ENCODE measurements at places on chromosomes 5 and 9.

DNA sequence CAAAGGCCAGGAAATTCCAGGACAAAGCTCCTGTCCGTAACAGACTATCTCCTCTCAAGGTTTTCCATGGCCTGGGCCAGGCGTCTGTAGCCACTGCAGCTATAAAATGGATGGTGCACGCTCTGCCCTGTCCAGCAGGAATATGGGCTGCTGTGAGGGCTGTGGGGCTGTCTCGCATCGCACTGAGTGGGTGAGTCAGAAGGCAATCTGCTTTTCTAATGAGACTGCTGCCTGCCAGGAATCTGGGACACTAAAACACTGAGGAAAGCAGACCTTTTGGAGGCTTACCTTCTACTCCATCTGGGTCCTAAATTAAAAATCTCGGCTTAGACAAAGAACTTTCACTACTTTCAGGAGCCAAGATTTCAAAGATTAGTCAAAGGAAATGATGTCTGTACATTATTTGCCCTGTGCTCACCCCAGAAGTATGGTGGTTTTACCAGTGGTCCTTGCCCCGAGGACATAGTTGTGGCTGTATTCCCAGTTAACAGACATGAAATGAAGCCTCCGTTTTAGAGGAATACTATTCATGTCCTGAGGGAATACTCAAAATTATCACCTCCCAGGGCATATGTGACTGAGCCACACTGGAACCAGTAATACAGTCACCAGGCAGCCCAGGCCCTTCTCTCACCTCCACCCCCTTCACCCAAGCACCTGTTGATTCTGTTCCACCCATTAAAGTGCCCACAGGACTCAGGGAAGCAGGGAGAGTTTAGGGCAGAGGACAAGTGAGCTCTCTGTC is 56.4 kb downstream of the PFDN1 start:
- no peak for DNase-seq

DNA sequence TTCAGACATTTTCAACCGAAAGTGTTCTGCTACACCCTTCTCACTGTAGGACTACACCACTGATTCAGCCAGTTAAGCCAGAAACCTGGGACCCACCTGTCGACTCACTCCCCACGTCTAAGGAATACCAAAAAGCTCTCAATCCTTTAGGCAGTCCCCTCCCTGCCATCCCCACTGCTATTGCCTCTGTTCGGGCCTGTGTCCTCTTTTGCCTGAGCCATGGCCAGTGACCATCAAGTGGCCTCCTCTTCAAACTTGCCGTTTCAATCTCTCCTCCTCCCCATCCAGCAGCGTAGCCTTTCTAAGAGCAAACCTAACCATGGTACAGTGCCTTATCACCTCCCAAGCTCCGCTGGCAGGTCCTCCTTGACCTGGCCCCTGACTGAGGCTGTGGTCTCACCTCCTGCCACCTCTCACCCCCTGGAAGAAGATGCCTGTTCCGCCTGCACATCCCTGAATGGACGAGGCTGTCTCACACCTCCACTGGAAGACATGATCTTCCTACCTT is 64.1 kb downstream of the GALNT12 start:
- DNase-seq: no peak

DNA sequence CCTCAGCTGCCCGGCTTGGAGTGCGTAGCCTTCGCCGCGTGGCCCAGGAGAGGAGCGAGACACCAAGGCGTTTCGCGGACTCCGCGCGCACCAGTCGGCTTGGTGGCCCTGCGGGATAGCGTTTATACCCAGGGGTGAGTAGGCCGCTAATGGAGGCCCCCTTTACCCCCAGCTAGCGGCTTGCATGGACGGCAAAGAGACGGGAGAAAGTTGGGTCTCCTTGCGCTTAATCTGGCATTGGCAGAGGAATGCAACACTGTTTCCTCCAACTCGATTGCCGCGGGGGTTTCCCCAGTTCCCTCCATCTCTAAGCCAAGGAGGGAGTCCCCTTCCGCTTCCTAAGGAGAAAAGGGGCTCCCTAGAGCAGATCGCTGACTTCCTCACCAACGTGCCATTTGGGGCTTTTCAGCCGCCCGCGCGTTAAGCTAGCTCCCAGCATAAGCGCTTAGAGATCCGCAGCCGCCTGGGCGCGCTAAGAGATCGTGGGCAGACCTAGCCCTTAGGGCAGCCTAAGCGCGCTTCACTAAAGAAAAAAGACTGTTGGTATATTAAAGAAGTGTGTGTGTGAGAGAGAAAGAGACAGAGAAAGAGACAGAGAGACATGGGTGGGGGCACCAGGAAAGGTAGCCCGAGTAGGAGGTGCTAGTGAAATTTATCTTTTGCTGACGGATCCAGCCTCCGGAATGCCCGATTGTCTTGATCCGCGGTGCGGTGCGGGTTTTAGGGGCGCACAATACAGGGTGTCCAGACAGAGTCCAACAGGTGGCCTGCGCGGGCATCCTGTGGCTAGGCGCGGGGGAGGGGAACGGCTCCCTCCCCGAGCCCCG is 597.9 kb upstream of the SGCD start:
- DNase-seq: no peak

GRCh38 chr5:16794269-16794913 is 141.7 kb downstream of the MYO10 start:
- DNase-seq: no peak

DNA sequence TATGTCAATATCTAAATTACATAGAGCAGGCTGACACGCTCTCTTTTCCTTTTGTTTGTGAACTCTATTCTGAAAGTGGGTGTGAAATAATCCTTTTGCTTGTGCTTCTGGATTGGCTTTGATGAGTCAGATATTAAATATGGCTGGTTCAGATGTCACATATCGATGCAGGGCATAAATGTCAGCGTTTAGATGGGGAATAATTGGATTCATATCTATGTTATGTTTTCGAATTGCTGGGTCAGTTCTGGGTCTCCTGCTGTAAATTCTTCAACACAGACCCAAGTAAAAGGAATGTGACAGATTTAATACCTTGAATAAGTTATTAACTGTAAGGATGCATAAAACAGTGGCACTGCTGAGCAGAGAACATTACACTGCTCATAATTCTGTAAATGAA is 118.7 kb upstream of the SNX2 start:
- DNase-seq: no peak

DNA sequence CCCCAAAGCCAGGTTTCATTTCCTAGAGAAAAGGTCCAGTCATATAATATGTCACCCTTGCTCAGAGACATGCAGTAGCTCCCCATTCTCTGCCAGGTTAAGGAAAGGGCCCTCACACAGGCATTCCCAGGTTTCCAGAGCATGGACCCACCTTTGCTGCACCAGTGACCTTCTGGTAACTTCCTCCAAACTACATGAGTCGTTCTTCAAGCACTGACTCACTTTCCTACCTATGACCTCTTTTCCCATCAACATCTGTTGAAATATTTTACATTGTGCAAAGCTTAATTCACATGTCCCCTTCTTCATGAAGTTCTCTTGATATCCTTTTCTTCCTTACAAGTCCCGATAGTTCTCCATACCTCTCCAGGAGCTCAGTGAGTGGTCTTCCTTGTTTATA is 25.9 kb downstream of the SH3TC2 start:
- DNase-seq: no peak

- no peak for DNase-seq
These were observed 45.0 kb upstream of the N4BP3 start for GRCh38 chr5:178068293-178068692.

DNA sequence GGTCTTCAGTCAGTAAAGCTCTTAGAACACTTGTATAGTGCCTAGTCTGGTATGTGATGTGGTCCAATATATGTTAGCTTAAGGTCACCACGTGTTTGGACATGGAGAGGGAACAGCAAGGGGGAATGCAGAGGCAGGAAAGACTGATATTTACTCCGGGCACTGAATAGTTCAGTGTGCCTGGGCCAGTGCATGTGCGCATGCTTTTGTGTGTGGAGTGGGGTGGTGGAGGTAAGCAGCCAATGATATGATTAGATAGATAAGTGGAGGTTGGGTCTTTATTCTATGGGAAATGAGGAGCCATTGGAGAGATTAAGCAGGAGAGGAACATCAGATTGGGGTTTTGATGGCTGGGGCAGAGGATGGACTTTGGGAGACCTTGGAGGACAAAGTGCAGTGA is 14.0 kb downstream of the OR13J1 start:
- DNase-seq: no peak

DNA sequence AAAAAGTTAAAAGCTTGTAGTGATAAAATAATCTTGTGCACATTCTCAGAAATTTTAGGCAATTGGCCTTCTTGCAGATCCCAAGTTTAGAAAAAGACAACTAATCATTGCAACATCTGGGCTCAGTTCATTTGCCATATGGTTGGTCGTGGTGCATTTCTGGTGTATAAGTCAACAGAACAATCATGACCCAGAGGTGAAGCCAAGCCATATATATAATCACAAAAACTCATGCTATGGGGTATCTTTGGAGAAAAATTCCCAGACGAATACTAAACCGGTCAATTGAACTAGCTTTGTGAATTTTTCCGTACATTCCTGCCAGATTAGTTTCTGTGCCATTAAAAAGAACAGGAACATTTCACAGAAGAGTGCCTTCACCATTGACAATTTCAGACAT is 50.3 kb downstream of the FYB1 start:
- DNase-seq: no peak

DNA sequence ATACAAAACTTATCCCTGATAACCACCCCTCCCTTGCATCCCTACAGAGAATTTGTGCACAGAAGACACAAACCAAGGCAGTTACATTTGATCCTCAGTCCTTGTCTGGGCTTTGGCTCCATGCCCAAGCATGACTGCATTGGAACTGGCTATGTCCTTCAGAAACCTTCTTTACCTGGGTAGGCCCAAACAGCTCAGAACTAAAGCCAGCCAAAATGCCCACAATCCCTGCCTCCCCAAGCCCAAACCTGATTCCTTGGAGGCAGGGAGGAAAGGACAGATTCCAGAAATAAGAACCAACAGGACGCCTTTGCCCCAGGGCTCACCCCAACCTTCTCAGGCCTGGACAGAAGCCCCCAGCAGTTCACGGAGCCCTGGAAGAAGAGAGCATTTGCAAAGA is 8.2 kb downstream of the IL17B start:
- no peak for DNase-seq

GRCh38 chr5:116448870-116449427 is 125.7 kb downstream of the SEMA6A start:
- DNase-seq: no peak

DNA sequence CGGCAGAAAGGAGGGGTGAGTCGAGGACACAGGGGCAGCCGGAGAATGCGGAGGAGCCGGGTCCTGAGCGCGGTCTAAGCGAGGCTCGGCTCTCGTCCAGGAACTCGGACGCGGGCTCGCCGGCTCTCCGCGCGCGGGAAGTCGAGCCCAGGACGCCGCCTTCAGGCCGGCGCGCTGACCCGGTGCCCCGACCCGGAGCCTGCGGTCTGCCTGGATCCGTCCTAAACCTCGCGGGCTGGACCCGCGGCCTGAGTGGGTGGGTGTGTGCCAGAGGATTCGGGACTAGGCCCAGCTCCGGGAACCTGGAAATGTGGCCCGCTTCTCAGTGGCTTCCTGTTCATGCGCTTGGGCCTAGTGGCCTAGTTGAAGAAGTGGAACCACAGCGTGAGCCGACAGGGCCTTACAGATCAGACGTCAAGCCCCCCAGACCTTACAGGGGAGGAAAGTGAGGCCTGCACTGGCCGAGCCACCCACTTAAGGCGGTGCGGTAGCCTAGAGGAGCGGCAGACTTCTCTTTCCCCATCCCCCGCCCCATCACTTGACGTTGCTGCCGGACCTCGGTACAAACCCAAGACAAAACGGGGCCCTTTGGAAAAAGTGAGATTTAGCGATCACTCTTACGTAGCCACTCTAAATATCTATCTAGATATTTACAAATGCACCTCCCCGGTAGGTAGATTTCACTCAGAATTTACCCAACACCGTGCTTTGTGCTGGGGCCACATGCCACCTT is 1.2 kb downstream of the CDKN2B-AS1 start:
- DNase-seq: no peak

Data from activated T-cell treated with anti-CD3 and anti-CD28 coated beads for 24 hours (primary cell).